ENCODE measurements at places on chromosomes 1 and 21.

- no peak for DNase-seq
Measured at GRCh38 chr1:50424884-50425375, 1.7 kb upstream of the DMRTA2 start.

DNA sequence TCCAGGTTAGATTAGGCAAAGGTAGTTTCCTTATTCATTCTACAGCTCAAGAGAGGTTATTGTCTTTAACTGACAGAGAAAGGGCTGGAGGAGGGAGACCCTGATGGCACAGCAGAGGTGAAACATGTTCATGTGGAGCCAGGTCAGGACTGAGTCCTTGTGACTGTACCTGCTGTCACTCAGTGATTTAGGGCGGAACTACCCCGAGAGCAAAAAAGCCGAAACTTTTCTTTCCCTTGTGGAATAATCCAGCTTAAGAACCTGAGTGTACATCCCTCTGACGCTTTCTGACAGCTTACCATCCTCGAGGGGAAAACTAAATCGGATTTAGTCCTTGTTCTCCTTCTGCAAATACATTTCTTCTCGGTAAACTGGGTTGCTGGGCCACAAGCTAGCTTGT, 273.2 kb downstream of the BACH1 start:
- DNase-seq: no peak

DNA sequence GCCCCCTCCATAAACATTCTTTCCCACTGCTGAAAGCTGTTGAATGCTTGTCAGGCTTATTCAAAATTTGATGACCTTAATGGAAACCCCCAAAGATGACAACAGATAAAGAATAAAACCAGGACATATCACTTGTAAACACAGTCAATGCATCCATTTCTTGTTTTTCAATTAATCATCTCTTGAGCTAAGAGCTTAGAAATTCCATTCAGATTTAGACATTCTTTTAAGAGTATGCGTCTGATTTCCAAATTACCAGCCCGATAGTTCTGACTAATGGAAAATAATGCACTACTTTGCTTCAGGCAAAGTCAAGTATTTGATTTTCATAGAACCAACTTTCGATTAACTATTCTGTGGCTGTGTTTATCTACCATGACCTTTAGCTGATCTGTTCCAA, 100.6 kb upstream of the RUNX1 start:
- no peak for DNase-seq

- peak; percentile 65 for DNase-seq
Measured at GRCh38 chr21:46559291-46559983, 45.4 kb downstream of the S100B start.

GRCh38 chr1:84450910-84451309, 28.2 kb upstream of the RPF1 start:
- no peak for DNase-seq

DNA sequence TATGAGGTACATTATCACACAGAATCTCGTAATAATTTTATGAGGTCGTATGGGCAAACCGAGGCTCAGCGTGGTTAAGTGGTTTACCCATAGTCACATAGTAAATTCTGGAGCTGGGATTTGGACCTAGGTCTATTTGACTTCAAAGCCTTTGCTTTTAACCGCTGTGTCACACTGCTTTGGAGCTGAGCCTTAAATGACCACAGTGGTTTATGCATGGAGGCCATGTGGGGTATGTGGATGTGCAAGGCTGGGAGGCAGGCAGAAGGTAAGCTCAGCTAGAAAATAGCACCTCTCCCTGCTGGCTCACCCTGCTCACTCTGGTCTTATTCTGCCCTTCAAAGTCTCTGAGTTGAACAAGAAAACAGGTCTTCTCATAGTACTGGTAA, 269.5 kb downstream of the TRABD2B start:
- no peak for DNase-seq

DNA sequence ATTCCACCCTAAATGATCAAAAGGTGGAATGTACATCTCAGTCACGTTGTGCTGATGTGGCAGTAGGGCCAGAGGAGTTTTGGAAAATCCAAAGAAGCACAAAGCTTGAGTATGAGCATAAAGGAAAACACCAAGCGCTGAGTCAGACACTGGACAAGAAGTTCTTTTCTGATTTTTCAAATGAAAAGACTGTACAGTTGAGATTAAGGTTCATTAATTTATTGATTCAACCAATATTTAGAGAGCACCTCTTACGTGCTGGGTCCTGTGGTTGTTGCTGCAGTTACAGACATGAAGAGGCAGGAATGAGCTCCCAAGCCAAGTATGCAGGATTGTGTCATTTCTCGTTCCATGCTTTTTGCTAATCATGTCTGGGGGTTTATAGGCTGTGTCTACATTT, 28.9 kb upstream of the APP start:
- no peak for DNase-seq

DNA sequence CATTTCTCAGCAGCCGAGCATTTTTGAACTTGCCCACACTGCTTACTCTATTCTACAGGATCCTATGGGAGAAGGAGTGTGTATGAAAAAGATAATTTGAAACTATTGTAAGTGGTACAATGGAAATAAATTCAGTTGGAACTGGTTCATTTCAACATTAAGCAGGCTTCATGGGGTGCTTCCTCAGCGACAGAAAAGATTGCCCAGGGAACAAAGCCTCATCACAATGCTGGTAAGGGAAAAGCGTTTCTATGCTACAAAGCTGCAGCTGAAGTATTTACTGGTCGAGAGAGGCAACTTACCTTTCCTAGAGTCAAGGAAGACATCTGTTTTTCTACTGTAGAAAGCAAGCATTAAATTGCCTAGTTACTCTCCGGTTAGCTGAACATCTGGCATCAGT, 568.2 kb upstream of the ZP4 start:
- no peak for DNase-seq

DNA sequence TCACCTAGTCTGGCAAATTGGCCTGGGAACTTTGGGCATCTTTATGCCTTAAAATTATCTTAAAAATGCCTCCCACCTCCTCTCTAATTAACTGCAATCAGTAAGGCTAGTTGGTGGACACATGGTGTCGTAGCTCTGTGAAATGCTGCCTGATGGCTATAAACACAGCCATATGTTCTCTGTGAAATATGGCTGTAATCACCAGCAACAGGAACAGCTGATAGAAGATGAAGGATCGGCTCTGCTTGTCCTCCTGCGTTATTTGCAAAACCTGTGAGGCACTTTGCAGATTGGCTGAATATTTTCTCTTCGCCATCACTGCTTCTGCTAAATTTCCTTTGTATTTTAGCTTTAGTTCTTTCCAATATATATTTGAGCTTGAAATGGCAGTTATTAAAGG, 419.6 kb downstream of the RWDD3 start:
- no peak for DNase-seq

- DNase-seq: no peak
Measured at GRCh38 chr1:70438529-70438928, 27.5 kb downstream of the CTH start.

- no peak for DNase-seq
Measured at GRCh38 chr1:215594640-215595039, 27.5 kb downstream of the KCTD3 start.

GRCh38 chr1:188489336-188490112, 1660.8 kb downstream of the PLA2G4A start:
- no peak for DNase-seq

DNA sequence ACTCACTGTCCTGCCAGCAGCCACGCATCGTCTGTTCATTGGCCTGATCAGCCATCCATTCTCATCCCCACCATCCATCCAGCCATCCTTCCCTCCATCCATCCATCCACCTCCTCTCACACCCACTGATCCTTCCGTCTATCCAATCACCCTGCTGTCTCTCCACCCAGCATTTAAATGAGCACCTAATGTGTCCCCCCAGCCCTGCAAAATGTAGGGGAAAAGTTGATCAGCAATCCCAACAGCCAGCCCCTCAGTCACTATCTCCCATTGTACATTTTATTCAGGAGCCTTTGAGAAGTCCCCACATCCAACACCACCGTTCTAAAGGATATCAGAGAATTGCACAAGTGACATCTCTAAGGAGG, 11.1 kb upstream of the DDOST start:
- no peak for DNase-seq

DNA sequence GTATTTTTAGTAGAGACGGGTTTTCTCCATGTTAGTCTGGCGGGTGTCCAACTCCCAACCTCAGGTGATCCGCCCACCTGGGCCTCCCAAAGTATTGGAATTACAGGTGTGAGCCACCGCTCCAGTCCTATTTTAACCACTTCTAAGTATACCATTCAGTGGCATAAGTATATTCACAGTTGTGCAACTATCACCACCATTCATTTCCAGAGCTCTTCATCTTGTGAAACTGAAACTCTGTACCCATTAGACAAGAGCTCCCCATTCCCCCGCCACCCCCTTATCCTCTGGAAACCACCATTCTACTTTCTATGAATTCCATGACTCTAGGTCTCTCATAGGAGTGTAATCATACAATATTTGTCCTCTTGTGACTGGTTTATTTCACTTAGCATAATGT, 40.2 kb upstream of the CAMTA1 start:
- DNase-seq: no peak

DNA sequence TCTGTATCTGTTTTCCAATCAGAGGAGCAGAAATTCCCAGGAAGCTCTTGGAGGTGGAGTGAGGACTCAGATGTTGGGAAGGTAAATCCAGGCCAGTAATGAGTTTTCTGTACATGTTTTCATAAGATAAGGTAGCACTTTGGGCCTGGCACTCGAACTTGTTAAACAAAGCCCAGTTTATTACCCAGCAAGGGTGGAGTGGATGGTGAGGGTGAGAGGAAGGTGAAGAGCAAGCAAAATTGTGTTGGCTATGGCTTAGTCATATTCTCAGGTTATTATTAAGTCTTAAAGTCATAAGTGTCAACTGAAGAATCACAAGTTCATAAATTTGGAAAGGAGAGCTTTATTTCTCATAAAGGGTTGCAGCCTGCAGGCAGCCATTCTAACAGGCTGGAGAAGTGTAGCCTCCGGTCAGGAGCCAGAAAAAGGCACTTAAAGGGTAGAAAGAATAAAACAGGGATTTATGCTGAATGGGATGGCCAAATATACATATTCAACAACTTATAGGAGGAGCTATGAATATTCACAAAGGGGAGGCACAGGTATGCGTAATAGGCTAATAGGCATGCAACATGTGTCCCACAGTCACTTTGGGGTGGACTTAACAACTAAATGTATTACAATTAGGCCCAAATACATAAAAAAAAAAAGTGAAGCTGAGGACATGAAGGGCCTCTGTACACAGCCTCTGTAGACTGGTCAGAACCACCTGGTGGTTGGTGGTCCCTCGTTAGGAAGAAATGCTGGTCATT, 523.9 kb downstream of the LMO4 start:
- no peak for DNase-seq

DNA sequence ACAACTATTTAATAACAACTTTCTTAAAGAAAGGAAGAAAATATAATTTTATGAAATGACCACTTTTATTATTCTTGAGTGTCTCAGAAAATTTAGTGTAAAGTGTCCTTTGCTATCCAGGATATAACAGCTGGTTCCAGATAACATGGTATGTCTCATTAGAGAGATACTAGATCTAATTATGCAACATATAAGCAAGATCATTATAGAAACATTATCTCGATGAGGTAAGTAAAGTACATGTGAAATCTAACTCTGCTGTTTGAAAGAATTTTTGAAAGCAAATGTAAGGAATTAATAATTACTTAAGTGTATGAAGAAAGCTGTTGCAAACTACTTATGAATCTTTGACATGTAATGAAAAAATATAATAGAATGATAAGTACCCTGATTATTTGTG, 887.4 kb upstream of the CXADR start:
- DNase-seq: no peak

- peak; percentile 19 for DNase-seq
Measured at GRCh38 chr1:241985787-241986186, 13.1 kb downstream of the MAP1LC3C start.

- peak; percentile 82 for DNase-seq
Measured at GRCh38 chr1:12619792-12620487, 1.9 kb upstream of the DHRS3 start.

DNA sequence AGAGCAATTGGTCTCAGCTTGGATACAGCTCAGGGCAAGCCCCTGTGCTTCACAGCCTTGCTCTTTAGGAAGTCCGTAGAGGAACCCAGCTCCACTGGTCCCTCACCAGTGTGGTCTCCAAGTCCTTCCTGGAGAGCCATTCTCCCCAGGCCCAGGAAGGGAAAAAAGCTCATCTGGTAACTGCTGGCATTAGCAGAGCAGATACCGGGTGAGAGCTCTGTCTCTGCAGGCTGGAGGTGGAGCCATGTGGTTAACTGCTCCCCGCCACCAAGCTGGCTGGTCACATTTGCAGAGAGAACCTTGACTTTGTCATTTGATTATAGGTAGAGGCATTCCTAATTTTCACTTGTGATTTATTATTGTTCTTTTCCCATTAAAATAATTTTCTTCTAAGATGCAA, 169.6 kb downstream of the ROR1 start:
- no peak for DNase-seq

- no peak for DNase-seq
Measured at GRCh38 chr21:41604583-41605041, 96.7 kb upstream of the TMPRSS2 start.

GRCh38 chr1:33255347-33256220, 708 bp upstream of the ZNF362 start:
- peak; percentile 61 for DNase-seq

GRCh38 chr1:30741239-30741894, 16.2 kb downstream of the LAPTM5 start:
- DNase-seq: no peak

DNA sequence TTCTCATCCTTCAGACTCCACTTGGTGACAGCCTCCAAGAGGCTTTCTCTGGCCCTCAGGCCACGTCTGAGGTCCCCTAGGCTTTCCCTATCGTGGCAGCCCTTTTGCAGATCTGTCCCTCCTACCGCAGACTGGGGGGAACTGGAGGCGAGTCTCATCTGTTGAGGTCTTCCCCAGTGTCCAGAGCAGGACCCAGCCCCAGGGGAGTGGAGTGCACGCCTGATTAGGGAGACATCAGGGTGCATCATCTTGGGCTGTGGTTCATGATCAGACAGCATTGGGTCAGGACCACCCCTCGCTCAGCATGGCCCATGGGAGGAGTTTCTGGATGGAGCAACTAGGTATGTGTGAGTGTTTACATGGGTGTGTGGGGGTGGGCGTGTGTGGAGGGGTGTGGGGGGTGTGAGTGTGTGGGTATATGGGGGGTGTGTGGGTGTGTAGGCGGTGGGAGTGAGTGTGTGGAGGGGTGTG, 8.5 kb upstream of the MATN1 start:
- DNase-seq: no peak

- no peak for DNase-seq
Measured at GRCh38 chr1:194214735-194215134, 1028.3 kb upstream of the B3GALT2 start.

- no peak for DNase-seq
Measured at GRCh38 chr21:43343992-43344886, 82.7 kb downstream of the SIK1 start.

GRCh38 chr1:67372898-67373297, 57.3 kb downstream of the SERBP1 start:
- no peak for DNase-seq

GRCh38 chr1:178739285-178740045, 14.4 kb downstream of the RALGPS2 start:
- no peak for DNase-seq
